ENCODE measurements at places on chromosomes 6 and 20.

- DNase-seq: no peak
Observed at GRCh38 chr20:14878676-14879019, 541.2 kb upstream of the FLRT3 start.

- DNase-seq: no peak
Observed at GRCh38 chr6:108764580-108764950, 83.7 kb upstream of the ARMC2 start.

DNA sequence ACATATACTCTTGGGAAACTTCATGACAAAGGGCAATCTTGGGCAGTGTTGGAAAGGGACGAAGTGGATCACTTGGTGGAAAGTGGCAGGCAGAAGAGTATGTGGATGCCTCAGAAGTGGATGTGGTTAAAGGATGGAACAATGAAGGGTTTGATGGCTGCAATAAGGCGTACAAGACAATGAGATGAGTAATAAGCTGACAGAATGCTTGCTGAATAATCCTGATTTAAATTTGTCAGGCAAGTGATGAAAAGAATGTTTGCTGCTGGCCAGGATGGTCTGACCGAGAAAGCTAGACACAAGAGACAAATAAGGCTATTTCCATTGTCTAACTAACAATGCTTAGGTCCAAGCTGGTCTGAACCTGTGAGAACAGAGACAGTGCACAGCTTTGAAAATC lies 61.6 kb upstream of the CEP85L start:
- DNase-seq: peak; percentile 89

DNA sequence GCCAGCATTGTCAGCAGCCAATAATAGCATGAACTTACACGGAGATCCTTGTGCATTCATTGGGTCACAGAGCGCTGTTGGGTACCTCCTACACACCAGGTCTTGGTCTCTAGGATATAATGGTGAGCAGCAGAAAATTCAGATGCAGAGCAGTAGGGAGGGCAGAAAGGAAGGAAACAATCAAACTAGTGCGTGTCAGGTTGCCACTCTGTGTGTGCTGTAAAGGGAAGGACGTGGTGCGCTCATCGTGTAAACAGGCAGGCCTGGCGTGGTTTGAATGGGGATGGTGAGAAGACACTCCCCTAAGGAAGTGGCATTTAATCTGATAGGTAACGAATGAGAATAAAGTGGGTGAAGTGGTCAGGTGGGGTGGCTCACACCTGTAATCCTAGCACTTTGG lies 336.4 kb downstream of the CDH26 start:
- no peak for DNase-seq

DNA sequence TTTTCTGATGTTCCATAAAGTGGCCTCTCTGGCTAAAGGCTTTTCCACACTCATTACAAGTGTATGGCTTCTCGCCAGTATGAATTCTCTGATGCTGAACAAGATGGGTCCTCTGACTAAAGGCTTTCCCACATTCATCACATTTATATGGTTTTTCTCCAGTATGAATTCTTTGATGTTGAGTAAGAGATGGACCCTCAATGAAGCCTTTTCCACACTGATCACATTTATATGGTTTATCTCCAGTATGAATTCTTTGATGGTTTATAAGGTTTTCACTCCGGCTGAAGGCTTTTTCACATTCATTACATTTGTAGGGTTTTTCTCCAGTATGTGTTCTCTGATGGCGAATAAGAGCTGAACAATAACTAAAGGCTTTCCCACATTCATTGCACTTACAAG lies 20.4 kb downstream of the ZNF184 start:
- DNase-seq: no peak

DNA sequence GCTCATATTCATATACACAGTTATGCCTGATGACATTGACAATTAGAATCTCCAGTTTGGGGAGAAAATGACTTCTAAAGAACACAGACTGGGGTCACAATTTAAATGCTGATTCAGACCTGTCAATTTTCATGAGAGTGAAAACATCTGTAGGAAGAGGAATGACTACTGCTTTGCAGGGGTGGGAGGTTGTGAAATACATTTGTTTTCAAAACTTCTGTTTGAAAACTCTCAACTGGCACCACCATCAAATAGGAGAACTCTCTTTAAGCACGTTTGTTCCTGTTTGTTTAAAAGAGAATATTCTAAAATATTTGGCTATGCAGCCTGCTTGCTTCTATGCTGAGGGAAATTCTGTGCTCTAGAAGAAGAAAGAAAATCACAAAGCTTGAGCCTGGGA lies 50.8 kb upstream of the ADGRF5 start:
- no peak for DNase-seq

- DNase-seq: no peak
Observed at GRCh38 chr20:10538768-10539167, 103.7 kb downstream of the SLX4IP start.

DNA sequence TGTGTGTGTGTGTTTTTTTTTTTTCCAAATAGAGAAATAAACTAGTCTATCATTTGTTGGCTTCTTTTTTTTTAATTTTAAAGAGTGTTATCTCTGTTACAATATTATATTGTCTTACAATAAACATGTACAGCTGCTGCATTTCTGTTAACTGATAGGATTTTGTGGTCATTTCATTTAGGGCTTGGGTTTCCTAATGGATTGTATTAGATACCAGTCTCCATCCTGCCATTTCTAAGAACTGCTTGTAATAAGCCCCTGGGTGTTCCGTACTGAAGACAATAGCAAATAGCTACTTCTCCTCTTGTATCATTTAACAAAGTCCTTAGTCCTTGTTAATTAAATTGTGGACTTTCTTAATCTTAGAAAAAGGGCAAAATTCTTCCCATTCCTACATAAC lies 45.7 kb downstream of the SOBP start:
- DNase-seq: no peak

DNA sequence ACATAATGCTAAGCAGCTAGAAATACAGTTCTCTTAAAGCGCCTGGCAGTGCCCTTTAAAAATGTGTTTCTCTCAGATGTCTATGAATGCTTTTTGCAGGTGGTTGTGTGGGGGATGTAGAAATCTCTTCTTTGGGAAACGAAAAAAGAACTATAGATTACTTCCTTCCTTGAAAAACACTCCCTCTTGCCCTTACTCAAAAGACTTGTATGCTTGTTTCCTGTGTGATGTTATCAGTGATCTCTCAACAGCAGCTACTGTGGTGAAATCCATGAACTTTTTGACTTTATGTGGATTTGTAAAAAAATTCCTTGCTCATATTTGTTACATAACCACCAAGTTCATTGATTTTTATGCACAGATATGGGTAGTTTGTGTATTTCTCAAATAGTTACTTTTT lies 916.5 kb downstream of the QKI start:
- no peak for DNase-seq

DNA sequence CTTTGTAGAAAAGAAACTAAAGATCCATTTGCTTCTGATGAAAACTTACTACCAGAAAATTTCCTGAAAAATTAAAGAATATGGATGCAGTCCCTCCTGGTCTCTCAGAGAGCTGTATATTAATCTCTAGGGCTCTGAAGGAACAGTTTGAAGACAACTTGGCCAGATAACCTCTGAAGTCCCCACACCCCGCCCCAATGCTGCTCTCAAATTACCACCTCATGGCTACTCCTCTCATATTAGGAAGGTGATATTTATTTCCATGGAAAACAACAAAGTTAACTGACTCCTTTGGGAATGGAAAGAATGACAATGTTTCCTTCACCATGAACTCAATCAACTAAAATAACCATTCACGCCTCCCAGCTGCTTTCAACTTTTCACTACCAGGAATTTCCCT lies 408.4 kb upstream of the FLRT3 start:
- no peak for DNase-seq

DNA sequence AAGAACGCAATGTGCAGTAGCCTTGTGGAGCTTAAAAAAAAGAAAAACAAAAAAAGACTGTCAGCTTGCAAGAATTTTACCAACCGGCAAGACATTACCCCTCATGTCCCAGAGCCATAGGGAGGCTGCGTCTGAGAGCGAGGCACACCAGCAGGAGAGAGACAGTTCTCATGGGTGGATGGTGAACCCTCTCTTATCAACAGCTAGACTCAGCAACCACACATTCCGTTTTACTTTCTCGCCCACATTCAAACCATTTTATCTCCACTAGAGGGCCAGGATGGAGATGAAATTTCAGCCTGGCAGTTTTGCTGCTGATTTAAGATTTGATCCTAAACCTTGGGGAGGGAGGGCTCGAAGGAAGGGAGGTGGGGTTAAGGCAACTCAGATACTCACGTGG lies 247.0 kb downstream of the ATXN1 start:
- DNase-seq: peak; percentile 59

GRCh38 chr20:8589956-8590355 lies 457.9 kb downstream of the PLCB1 start:
- no peak for DNase-seq

GRCh38 chr6:120875900-120876299 lies 458.4 kb downstream of the TBC1D32 start:
- no peak for DNase-seq

GRCh38 chr6:152575621-152576150 lies 61.5 kb downstream of the SYNE1 start:
- peak; percentile 78 for DNase-seq

GRCh38 chr20:37351689-37352607 lies 6.0 kb downstream of the SRC start:
- DNase-seq: peak; percentile 46

DNA sequence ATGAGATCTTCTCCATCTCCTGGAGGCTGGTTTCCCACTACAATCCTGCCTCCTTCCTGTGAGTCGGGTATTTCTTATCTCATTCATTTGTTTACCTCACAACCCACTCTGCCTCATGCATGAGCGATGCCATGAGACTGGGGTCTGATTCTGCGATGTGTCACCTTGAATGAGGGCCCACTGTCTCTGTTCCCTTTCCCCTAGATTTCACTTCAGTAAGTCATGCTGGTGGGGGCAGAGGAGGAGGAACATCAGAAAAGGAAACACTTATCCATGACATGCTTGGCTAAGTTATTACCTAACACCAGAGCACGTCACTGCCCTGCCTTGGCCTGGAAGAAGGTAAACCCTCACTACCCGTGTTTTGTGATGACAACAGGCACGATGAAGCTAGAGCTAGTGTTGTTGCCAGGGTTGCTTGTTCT lies 337.4 kb upstream of the PRDM1 start:
- DNase-seq: peak; percentile 57

DNA sequence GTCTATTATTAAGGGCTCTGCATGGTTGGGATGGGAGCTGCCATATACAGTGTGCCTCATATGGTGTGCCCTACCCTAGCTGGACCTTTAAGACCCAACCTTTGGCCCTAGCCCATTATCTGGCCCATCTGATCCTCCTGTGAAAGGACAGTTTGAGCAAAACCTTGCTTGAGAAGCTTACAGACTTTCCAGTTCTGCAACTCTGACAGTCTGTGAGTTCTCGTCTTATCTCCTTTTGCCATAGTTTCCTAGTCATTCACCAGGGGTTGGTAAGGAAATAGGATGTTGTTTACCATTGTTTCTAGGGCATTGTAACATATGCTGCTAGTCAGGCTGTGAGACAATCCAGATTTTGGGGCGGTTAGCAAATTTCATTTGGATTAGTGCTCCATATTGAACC lies 17.2 kb downstream of the CTNNBL1 start:
- DNase-seq: no peak

DNA sequence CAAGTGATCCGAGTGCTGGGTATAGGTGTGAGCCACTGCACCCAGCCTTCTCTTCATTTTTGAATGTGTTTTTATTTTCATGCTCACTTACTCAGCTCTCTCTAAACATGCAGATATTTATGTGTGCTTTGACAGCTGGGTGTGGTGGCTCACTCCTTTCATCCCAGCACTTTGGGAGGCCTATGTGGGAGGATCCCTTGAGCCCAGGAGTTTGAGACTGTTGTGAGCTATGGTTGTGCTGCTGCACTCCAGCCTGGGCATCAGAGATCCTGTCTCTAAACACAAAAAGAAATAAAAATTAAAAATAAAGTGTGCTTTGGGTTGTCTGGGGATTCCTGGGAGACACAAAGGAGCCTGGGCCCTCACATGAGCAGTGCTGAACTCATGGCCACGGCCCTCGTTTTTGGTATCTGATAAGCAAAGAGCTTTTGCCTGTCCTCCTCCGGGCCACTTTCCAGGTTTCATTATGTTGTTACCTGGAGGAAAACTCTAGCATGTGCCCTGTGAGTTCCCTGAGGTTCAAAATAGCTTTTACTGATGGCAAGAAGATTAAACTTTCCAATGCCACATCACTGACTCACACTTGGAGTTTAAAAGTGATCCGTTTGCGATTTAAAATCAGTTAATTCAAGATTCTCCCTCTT lies 78.5 kb downstream of the CD164 start:
- DNase-seq: no peak

- DNase-seq: no peak
Observed at GRCh38 chr20:19304886-19305415, 92.5 kb downstream of the SLC24A3 start.

DNA sequence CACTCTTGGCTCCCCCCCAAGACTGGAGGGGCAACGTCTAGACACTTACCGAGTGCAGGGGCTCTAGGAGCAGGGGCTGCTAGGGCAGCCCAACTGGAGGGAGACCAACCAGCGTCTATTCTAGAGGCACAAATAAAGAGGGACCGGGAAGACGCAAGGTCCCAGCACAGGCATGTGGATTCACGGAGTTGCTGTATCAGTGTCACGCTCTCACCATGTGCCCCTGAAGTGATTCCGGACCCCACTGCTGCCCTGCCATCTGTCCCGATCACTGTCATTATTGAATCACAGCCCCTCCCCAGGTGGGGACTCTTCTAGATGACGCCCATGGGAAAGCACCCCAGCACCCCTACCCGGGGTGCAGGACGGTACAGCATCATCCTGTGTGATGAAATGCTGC lies 54.2 kb downstream of the RAMACL start:
- DNase-seq: no peak

DNA sequence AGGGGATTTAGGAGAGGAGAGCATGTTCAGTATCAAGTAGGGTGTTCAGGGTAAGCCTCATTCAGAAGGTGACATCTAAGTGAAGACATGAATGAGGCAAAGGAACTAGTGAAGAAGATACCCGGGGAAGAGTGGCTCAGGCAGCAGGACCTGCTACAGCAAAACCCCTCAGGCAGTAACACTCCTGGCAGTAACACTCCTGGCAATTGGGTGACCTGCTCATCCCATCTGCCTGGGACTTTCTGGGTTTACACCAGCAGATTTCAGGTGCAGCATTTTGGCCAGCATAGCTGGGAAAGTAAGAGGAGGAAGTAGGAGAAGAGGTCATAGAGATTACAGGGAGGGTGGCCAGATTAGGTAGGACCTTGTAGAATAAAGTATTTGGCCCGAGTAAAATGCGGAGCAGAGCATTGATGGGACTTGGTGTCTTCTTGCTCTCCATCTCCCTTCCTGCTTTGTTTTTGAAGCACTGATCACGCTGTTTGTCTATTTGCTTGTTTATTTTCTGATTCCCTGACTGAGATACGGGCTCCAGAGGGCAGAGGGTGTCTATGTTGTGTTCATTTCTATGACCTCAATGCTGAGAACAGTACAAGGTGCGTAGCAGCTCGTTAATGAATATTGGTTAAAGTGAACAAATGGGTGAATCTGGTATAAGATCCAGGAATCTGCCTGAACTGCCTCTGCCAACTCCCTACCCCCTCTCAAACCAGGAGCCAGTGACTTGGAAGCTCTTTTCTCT lies 88.3 kb downstream of the IYD start:
- DNase-seq: no peak

- DNase-seq: no peak
Observed at GRCh38 chr20:60993433-60994044, 258.5 kb upstream of the CDH4 start.

Data from AG10803 (cell line).